HL-60 (cell line): ENCODE measurements at places on chromosomes 1 and 21.

DNA sequence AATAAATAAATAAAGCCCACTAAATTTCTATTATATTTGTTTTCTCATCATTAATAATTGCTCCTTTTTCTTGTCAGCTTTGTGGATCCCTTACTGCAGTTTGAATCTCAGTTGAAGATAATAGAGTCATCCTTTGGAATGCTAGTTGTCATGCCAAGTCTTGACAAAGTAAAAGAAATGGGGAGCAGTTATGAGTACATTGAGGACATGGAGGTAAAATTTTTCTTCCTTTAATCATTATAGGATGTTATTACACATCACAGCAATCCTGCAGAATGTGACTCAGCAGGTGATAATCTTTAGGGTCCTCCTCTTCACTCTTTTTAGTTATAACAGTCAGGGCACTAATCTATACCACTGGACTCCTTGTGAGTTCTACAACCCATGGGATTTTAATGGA, 24.1 kb downstream of the MROH9 start:
- DNase-seq = no peak

DNA sequence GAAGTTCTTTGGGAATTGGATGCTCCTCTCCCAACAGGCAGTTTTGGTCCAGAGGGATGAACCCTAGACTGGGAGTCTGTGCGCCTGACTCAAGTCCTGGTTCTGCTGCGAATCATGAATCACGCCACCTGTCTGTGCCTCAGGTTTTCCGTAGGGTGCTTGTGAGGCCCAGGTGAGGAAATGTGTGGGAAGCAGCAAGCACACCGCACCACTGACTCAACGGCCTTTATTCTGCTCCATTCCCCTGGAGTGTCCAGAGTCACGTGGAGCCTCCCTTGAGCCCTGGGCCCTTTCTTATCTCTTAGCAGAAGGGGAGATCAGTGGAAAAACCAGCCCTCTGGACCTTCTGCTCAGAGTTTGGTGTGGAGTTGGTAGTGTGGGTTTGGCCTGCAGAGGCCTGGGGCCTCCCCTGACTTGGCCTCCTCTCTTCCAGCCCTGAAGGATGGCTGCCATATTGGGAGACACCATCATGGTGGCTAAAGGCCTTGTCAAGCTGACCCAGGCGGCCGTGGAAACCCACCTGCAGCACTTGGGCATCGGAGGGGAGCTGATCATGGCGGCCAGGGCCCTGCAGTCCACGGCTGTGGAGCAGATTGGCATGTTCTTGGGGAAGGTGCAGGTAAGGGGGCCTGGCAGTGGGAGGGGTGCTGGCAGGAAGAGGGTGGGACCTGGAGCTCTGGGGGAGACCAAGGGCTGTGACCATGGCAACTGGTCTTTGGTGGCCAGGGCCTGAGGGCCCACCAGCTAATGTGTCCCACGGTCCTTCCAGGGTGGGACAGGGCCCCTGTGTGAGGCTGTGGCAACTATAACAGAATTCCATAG, 21.1 kb downstream of the COQ8A start:
- no peak for DNase-seq

DNA sequence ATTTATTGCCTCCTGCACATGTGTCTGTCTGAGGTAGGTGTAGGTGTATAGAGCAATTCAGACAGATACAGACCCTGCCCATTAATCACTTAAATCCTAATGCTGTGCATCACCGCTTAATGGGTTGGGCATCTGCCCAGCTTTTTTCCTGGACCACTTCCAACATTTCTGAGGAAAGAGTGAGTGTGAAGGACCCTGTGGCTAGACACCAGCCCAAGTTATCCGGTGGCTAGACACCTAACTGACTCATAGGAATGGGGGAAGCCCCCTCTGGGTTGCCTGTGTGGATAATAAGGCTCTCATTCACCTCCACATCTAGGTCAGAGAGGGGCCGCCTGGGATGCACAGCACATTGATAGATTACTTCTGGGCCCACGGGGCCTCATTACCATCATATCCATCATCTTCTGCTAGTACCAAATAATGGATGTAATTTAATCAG, 121.1 kb upstream of the RAVER2 start:
- DNase-seq = no peak

GRCh38 chr1:152880316-152880715, 2.2 kb downstream of the SMCP start:
- DNase-seq = no peak

GRCh38 chr1:52424813-52425212, 20.4 kb downstream of the PRPF38A start:
- DNase-seq = no peak

DNA sequence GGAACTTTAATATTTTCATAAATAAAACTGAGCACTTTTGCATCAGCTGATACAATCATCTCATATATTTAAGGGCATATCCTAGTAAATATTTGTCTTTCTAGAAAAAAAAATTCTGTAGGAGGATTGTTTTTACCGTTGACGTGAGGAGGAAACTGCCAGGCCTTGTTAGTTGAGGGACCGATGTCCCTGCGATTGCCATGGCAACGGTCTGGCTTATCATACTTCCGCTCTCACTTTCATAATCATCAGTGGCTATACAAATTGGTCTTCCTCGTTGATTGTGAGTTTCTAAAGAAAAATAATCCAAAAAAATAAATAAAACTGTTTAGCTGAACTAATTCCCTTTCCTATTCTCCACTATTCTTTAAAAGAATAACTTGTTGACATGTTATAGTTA, 69.3 kb upstream of the ANGPTL3 start:
- DNase-seq = peak; percentile 63

DNA sequence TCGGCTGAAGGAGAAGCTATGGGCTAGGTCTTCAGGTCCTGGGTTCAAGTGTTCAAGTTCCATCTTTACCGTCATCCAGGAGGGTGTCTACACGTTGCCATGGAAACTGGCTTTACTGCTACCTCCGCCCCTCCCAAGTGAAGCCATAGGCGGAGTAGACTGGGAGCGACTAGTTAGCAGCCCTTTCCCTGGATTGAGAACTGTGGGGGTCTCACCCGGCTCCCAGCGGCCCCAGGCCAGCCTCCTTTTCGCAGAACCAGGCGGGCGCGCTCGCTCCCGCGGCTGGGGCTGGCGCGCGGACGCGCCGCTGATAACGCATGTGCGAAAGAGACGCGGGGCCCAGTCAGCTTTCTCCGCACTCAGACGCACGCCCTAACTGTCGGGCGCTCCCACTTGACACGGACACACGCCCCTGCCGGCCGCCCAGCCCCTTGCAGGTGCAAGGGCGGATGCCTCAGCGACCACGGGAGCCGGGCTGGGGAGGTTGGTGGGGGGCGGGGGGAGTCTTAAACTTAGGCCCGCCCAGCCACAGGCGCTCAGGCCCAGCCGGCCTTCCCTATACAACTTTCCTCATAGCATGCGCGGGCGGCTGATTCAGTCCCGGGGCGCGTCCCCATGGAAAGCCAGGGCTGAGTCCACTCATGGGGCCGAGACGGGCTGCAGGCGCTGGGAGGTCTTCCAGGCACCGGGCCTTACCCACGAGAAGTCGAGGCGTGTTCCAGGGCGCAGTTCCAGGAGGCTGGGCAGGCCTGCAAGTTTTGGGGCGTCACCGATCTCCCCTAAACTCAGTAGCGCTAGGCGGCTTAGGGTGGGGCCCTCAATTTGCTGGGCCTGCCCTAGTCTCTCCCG, 7.4 kb downstream of the EFNA4 start:
- peak; percentile 76 for DNase-seq

DNA sequence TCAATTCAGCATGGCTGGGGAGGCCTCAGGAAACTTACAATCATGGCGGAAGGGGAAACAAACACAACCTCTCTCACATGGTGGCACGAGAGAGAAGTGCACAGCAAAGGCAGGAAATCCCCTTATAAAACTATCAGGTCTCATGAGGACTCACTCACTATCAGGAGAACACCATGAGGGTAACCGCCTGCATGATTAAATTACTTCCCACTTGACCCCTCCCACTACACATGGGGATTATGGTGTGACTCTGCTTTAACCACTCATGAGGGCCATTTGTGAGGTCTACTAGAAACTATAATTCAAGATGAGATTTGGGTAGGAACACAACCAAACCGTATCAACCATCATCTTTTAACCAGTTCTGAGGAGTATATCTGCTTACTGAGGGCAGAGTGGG, 387.4 kb upstream of the NFIA start:
- no peak for DNase-seq

DNA sequence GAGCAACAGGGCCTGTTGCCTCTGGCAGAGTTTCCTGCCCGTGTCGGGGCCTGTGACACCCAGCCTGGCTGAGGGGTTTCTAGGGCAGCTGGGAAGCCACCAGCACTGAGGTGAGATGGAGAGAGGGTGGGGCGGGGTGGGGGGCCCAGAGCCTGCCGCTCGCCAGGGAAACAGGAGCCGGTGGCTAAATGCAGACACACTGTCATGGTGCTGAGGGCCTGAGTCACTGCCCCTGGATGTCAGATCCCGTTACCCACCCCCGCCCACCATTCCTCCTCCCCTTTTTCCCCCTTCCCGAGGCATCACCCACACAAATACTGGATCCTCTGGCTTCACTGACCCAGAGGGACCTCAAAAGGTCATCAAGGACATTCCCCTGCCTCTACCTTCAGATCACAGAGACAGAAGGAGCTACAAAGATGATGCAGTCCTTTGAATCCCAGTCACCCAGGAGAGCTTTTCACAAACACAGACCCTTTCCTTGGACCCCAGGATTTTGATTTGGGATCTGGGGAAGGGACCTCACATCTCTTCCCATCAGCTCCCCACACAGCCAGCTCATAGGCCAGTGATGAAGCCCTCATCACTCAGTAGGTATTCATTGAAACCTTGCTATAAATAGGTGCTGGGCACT, 1.9 kb upstream of the HSPB7 start:
- no peak for DNase-seq

DNA sequence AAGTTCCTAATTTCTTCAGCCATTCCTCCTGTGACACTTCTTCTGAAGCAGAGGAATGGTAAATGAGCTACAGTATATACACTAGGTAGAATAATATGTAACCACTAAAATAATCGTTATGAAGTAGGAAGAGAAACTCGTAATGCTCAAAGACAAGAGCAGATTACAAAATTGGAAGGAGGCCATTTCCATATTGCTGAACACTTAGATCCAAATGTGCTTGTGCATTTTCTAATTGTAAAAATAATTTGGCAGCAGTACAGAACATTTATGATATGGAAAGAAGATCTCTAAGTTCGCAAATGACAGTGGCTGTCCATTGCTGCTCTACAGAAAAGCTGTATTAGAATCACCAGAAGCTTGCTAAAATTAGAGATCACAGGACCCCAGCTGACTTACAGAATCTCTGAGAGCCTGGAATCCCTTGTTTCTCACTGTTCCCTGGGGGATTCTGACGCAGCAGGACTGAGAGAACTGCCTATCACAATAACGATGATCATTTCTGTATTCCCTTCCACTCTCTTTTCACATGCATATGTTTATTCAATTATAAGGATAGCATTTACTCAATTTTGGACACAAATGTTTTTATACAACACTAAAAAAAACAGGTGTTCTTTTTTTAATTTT, 242.1 kb downstream of the OMA1 start:
- DNase-seq = no peak

DNA sequence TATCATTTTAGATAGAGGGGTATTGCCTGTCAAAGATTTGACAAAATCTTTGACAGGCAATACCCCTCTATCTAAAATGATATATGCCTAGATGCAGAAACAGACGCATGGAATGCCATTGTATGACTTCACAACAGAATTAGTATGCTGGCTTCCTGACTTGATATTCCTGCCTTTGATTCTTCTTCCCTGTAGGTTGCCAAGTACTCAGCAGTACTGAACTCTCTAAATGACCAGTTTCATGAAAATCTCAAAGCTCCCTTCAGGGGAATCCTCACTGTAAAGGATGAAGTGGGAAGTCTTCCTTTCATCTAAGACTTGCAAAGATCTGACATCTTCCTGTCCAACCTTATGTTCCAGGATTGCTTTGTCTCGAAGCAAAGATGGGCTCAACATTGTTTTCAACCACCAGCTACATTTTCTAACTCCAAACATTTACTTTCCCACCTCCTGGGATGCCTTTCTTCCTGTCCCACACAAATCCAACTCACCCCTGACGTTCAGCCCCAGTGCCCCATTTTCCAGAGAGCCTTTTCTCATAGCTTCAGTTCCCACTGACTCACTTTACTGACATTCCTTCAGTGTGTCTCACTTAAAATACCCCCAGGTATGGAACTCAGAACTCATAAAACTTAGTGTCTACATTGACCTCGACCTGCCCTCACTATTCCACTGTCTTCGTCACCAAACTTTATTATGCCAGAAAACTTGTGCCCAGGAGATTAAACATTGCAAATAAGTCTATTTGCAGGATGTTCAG, 67.3 kb upstream of the KCNJ6 start:
- DNase-seq = no peak

DNA sequence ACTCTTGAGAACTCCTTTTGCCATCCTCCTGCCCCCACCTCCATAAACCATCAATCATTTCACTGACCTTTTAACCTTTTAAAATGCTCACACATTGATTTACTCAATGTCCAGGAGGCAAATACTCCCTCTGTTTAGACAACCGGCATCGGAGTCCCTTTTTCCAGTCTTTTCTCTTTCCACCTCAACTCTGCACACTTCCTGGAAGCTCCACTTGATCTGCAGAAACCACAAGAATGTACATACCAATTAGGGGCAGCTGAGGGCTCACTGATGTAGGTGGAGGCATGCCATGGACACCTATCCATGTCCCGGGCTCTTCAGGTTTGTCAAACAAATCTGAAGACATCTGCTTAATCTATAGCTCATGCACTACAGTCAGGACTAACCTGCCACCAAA, 5.3 kb upstream of the AMIGO1 start:
- no peak for DNase-seq
